ENCODE measurements at places on chromosomes 1 and 21.

DNA sequence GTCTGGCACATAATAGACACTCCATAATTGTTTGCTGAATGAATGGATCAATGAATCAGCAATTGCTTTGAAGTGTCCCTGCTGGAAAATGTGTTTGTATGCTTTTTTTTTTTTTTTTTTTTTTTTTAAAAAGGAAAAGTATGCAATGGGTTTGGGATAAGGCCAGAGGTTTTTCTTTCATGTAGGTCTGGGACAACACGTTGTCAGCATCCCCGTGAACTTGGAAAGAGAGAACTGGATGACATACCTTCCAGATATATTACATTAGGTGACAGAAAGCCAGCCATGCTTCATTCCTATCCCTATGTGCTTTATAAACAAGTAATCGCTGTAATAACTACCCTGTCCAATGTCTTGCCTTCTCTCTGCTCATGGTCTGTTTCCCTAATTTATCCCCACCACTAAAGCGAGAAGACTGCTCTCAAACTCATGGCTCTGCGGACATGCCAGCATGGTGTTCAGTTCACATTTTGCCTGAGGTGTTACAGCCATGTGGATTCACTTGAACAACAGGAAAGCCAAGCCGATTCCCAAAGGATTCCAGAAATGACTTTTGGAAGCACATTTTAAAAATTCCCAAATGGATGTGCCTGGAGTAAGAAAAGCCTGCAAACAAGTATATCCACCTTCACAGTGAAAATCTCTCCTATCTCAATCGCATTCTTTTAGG is 34.8 kb upstream of the GREM2 start:
- no peak for DNase-seq
- H3K36me3 ChIP-seq, result no peaks in the 10 kb centered on the region
- H3K27ac ChIP-seq, result no peak overlapping the region
- H3K4me3 ChIP-seq, result no peak overlapping the region
- no peaks in the 10 kb centered on the region for H3K27me3 ChIP-seq

DNA sequence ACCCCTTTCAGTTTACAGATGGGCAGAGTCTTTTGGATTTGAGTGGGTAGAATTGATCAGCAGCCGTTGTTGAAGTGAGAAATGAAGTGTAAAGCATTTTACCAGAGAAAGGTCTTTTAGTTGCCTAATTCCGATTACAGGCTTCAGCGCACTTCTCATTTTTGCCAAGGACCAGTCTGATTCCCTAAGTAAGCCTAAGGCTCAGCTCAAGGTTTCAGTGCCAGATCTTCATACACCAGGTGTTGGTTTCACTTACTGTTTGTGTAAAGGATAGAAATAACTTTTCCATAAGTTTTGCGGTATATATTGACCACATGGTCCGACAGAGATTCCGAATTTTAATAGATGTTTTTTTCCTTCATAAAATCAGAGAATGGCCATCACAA is 83.9 kb upstream of the BMP8A start:
- no peak overlapping the region for H3K27ac ChIP-seq
- H3K4me3 ChIP-seq, result peak overlapping the region; percentile 83
- peaks cover 60% of the 10 kb centered on the region for H3K4me1 ChIP-seq
- no peak for DNase-seq
- H3K27me3 ChIP-seq, result no peaks in the 10 kb centered on the region

GRCh38 chr1:66132324-66132723 is 339.6 kb downstream of the PDE4B start:
- no peak overlapping the region for H3K4me3 ChIP-seq
- peaks cover 18% of the 10 kb centered on the region for H3K4me1 ChIP-seq
- DNase-seq, result no peak
- peaks cover 24% of the 10 kb centered on the region for H3K27me3 ChIP-seq
- no peaks in the 10 kb centered on the region for H3K36me3 ChIP-seq

GRCh38 chr1:117606649-117607430 is 992 bp downstream of the TENT5C start:
- H3K36me3 ChIP-seq, result peaks cover 11% of the 10 kb centered on the region
- DNase-seq, result peak; percentile 70

DNA sequence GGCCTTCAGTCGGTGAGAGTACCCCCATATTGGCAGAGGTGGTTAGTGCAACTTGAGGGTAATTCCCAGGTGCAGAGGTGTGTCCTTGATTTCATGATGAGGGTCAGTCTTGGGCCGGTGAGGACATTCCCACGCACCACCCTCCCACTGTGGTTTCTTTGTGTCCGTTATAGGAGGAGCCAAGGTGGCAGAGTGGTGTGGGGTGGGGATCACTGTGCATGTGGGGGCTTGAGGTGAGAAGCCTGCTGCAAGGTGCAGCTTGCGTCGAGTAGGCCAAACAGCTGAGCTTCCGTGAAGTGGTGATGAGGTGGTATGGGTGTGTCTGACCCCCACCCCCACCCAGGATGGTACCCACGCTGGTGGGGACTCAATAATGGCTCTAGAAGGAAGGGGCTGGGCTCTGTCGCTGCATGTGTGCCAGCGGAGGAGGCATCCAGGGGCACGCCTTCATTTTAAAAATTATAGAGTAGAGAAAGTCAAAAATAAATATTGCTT is 6.2 kb downstream of the PTPRF start:
- H3K4me3 ChIP-seq, result no peak overlapping the region
- H3K4me1 ChIP-seq, result peaks cover 6% of the 10 kb centered on the region
- no peak overlapping the region for H3K27ac ChIP-seq
- no peak for DNase-seq
- H3K36me3 ChIP-seq, result no peaks in the 10 kb centered on the region

DNA sequence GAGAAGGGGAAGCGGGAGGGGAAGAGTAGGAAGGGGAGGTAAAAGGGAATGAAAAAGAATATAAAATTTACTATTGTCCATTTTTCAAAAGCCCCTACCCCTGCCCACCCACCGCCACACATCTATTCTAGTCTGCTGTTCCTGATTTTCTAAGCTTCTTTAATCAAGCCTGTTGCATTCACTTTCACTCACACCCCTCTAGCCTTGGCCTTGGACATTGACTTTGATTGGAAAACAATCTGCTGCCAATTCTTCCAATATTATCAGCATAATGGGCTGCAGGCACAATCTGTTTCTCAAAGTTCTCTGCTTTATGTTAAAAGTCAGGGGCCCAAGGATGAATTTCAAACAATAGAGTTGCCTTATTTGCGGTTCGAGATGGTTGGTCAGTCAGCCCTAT is 281.2 kb downstream of the SETD4 start:
- no peak overlapping the region for H3K27ac ChIP-seq
- no peak overlapping the region for H3K4me3 ChIP-seq
- DNase-seq, result no peak
- H3K36me3 ChIP-seq, result no peaks in the 10 kb centered on the region

- peaks cover 13% of the 10 kb centered on the region for H3K4me1 ChIP-seq
- DNase-seq, result no peak
- H3K27me3 ChIP-seq, result no peaks in the 10 kb centered on the region
- no peak overlapping the region for H3K27ac ChIP-seq
These were observed 81.8 kb downstream of the WDR4 start for GRCh38 chr21:42797522-42797921.

- H3K4me1 ChIP-seq, result peaks cover 14% of the 10 kb centered on the region
- H3K36me3 ChIP-seq, result no peaks in the 10 kb centered on the region
- peaks cover 86% of the 10 kb centered on the region for H3K27me3 ChIP-seq
- H3K27ac ChIP-seq, result no peak overlapping the region
- no peak for DNase-seq
These were observed 28.3 kb upstream of the PPM1J start for GRCh38 chr1:112743174-112744008.

- H3K4me3 ChIP-seq, result no peak overlapping the region
- H3K27me3 ChIP-seq, result peaks cover 34% of the 10 kb centered on the region
- H3K36me3 ChIP-seq, result no peaks in the 10 kb centered on the region
- no peak for DNase-seq
These were observed 33.8 kb downstream of the SIM2 start for GRCh38 chr21:36732761-36733160.

DNA sequence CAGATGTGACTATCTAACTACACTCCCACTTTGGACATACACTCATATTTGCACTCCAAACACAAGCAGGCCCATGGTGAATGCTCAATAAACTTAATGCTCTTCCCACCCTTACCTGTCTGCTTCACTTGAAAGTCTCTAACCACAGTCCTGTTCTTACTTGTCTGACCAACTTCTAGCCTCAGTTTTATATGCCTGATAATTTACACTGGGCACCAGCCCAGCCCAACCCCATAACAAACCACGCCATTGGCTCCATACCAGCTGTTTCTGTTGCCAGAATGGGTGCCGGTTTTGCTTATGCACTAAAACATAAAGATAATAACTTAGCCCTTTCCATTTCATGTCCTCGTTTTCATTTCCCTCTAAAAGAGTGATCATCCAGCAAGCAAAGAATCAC is 395.4 kb downstream of the NTNG1 start:
- DNase-seq, result no peak
- no peak overlapping the region for H3K4me3 ChIP-seq
- H3K27ac ChIP-seq, result no peak overlapping the region
- no peaks in the 10 kb centered on the region for H3K36me3 ChIP-seq
- no peaks in the 10 kb centered on the region for H3K4me1 ChIP-seq

- no peaks in the 10 kb centered on the region for H3K4me1 ChIP-seq
- no peak overlapping the region for H3K4me3 ChIP-seq
- no peak overlapping the region for H3K27ac ChIP-seq
- no peaks in the 10 kb centered on the region for H3K36me3 ChIP-seq
- no peak for DNase-seq
These were observed 1863.5 kb downstream of the MRPL39 start for GRCh38 chr21:23743821-23744220.

DNA sequence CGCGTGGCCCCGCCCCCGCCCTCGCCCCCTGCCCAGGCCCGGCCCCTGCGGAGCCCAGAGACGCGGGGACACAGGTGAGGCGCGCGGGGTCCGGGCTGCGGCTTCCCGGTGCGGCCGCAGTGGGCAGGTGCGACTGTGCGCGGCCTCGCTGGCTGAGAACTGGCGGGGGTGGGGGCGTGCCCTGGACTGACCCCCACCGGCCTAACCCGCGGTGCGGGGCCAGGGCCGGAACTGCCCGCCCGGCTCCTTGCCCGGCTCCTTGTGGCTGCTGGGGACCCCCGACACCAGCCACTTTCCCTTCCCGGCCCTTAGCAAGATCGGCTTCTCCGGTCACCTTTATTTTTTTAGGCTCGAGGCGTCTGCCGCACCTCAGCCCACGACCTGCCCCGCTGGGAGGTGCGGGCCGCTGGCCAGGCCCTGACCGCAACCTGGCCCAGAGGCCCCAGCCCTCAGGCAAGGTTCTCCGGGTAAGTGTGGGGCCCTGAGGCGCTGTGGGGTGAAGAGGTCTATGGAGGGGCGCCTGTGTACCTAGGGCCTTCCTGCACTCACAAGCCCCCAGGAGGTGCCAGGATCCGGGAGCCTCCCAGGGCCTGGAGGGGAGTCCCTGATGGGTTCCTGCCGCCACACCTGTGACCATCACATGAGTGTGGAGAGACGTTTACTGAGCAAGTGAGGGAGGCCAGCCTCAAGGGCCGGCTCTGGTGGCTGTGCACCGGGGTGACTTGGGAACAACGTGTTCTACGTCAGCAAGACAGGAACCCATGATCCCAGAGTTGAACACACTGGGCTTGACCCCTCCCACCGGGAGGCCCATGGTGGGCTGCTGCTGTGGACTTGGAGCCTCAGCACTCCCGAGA is at the start of gene SMIM1:
TSS of gene SMIM1 (plus strand) at position 35 of the 857 bp plus-strand sequence. CDS start 2,625 bp downstream, outside the sequence.
- no peaks in the 10 kb centered on the region for H3K36me3 ChIP-seq
- H3K27me3 ChIP-seq, result no peaks in the 10 kb centered on the region
- peak; percentile 46 for DNase-seq
- H3K27ac ChIP-seq, result peak within 1 kb of the TSS; percentile 77
- H3K4me1 ChIP-seq, result peaks cover 19% of the 10 kb centered on the region
- H3K4me3 ChIP-seq, result peak within 1 kb of the TSS; percentile 76

DNA sequence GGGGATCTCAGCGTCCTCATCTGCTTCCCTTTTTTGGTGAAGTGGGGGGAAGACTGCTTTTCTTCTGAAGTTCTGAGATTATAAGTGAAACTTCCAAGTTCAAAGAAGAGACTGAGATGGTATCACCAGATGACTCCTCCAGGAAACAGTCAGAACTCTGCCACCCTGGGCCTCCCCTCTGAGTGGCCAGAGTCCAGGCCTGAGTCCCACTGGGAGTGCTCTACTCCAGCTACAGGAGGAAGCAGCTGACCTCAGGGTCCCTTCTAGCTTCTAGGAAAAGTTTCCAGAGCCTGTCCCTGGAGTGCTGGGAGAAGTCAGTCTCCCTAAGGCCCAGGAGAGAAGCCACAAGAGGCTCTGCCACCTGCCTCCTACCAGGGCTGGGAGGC is 104.7 kb downstream of the CASZ1 start:
- H3K27ac ChIP-seq, result no peak overlapping the region
- no peak overlapping the region for H3K4me3 ChIP-seq
- H3K36me3 ChIP-seq, result no peaks in the 10 kb centered on the region
- H3K4me1 ChIP-seq, result peaks cover 31% of the 10 kb centered on the region

GRCh38 chr1:40944326-40944725 is 35.2 kb upstream of the CTPS1 start:
- H3K36me3 ChIP-seq, result no peaks in the 10 kb centered on the region
- H3K4me1 ChIP-seq, result peaks cover 6% of the 10 kb centered on the region
- DNase-seq, result no peak
- H3K4me3 ChIP-seq, result no peak overlapping the region

DNA sequence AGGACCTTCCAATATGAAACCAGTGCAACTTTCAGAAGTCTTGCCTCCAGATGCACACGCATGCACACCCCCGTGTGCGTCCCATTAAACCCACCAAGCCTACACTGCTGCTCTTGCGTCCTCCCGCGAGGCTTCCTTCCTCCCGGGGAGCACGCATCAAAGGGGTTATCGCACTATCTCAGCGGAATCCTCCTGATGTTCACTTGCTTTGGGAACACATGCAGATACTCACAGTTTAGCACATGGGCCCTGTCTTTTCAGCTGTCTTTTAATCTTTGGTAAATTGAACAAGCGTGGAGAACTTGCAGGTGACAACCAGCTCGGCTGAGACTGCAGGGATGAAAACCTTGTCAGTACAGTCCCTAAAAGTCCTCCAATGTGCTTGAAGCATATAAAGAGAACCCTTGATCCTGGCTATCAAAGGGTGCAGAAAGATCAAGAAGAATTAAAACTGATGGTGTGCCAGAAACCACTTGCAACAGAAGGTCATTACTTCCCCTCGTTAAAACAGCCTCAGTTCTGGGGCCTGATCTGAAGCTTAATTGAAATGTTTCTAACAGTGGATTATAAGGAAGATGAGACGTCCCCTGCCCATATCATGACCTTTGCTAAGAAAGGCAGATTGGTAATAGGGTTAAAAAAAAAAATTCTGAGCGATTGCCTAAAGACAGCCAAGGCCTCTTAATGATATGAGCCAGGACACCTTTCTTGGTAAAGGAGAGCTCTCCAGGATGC is 149.4 kb upstream of the LMO4 start:
- no peak for DNase-seq
- no peak overlapping the region for H3K4me3 ChIP-seq
- no peak overlapping the region for H3K27ac ChIP-seq
- no peaks in the 10 kb centered on the region for H3K36me3 ChIP-seq
- H3K27me3 ChIP-seq, result peaks cover 30% of the 10 kb centered on the region

- no peak overlapping the region for H3K4me3 ChIP-seq
- DNase-seq, result no peak
- H3K27me3 ChIP-seq, result no peaks in the 10 kb centered on the region
- no peaks in the 10 kb centered on the region for H3K4me1 ChIP-seq
- no peaks in the 10 kb centered on the region for H3K36me3 ChIP-seq
These were observed 56.9 kb downstream of the PTPRF start for GRCh38 chr1:43587594-43587993.

- H3K27me3 ChIP-seq, result no peaks in the 10 kb centered on the region
- peaks cover 65% of the 10 kb centered on the region for H3K36me3 ChIP-seq
- H3K27ac ChIP-seq, result no peak overlapping the region
- H3K4me1 ChIP-seq, result peaks cover 3% of the 10 kb centered on the region
- DNase-seq, result no peak
These were observed 68.5 kb downstream of the SCMH1 start for GRCh38 chr1:41173651-41174050.

Measured in activated T-cell treated with anti-CD3 and anti-CD28 coated beads, Interleukin-2, amount 50 U/mL, for 24 hours (primary cell).